ENCODE measurements at places on chromosomes 5 and 9.

DNA sequence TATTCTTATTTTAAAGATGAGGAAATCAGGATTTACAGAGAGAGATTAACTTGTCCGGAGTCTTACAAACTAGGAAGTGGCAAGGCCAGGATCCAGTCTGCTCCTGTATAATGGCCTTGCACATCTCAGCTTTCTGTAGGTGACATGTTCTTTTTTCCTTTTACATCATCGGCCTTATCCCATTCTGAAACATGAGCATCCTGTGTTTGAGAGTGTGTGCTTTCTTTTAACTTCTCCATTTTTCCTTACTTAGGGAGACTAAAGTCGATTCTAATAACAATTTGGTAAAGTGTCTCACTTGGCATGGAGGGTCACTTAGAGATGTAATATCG is 214.6 kb downstream of the CD180 start:
- DNase-seq, result no peak

GRCh38 chr9:136853596-136854112 is 1.5 kb downstream of the MAMDC4 start:
- DNase-seq, result no peak

DNA sequence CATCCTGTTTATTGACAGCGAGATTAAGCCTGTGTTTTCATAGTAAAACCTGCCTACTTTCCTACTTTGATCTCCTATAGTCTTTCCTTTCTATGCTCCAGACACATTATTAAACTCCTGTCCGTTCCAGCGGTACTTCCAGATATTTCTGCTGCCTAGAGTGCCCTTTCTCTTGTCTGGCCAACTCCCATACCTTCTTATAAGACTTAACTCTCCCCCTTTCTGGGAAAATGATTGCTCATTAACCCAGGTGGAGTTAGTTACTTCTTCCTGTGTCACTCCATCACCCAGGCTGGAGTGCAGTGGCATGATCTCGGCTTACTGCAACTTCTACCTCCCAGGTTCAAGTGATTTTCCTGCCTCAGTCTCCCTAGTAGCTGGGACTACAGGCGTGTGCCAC is 33.1 kb downstream of the KDM4C start:
- no peak for DNase-seq

- DNase-seq, result no peak
Observed at GRCh38 chr9:119366909-119367682, 2.1 kb downstream of the BRINP1 start.

DNA sequence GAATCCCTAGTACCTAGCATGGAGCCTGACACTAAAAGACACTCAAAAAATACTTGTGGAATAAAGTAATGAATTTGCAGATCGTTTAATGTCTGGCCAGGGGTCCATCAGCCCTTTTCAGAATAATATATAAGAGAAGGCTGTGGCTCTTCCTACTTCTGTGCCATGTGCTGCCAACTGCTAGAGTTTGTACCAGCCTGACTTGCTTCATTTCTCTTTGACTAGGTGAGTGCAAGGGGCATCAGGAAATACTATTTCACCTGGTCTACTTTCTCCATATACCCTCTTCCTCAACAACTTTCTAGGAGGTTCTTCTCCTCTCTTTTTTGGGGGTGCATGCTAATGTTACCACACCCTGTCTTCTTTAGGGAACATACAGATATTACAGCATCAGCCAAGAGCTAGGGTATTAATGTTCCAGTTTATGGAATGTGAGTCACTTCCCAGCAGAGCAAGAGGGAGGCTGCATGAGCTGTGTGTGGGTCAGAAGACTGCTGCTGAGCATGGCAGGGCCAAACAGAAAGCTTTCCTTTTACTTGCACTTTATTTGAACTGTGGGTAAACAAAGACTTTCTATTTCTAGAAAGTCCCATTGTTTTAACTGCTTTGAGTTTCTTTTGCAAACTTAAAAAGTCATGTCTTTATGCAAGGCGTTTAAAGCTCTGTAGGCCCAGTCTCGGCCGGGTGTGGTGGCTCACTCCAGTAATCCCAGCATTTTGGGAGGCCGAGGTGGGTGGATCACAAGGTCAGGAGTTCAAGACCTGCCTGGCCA is 158.9 kb downstream of the ADAMTSL1 start:
- peak; percentile 7 for DNase-seq

GRCh38 chr5:149496166-149496565 is 55.1 kb downstream of the CSNK1A1 start:
- no peak for DNase-seq

GRCh38 chr9:38091310-38092199 is 22.5 kb upstream of the SHB start:
- DNase-seq, result no peak

GRCh38 chr5:34611464-34612415 is 44.4 kb upstream of the RAI14 start:
- no peak for DNase-seq

- no peak for DNase-seq
Observed at GRCh38 chr5:18236386-18236785, 602.1 kb downstream of the TAF11L14 start.

GRCh38 chr5:142141463-142141862 is 32.9 kb downstream of the NDFIP1 start:
- DNase-seq, result no peak

DNA sequence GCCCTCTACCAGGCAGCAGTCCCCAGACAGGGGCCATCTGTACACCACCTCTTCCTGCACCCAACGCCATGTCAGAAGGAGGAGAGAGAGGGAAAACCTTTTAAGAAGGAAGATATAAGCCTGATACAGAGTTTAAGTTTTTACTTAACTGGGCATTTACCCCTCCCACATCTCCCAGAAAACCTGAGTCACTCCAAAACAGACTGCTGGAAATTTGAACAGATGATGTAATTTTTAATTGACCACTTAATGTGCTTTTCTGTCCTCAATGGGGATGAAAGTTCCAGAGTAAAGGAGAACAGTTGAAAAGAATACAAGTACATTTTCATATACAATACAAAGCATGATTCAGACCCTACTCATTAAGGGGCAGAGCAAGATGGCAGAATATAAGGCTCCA is 63.9 kb downstream of the TTC39B start:
- no peak for DNase-seq

DNA sequence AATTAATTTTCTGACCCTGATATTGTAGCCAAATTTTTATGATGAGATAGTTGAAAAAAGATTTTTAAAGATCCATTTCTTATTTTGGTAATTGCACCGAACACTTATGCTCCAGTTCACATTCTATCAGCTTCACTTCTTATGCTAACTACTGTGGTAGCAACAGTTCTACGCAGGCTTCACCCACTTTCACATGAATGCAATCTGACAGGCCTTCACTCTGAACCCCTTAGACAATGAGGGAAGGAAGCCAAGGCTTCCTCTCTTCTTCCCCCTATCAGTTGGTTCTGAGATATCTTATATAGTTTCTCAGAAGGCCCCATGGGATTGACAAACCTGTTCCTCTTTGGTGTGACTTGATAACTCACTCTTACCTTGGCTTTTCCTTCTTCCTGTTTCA is 185.8 kb downstream of the CETN3 start:
- DNase-seq, result no peak

- no peak for DNase-seq
Observed at GRCh38 chr5:180049185-180049548, 22.4 kb downstream of the RNF130 start.

DNA sequence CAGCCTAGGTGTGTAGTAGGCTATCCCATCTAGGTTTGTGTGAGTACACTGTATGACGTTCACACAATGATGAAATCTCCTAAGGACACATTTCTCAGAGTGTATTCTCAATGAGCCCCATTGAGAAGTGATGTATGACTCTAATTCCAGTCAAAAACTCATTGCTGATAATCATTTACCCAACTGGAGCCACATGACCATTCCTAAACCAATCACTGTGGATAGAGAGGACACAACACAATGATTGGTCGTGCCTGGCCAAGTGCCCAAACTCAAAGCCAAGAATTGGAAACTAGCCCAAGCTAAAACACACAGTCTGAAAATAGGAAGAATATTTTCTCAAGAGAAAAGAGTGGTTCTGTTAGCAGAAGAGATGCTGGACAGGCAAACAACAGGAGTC is 191.2 kb downstream of the ZNF462 start:
- DNase-seq, result no peak

- DNase-seq, result peak; percentile 64
Observed at GRCh38 chr5:138180183-138180782, 1.4 kb downstream of the KIF20A start.

GRCh38 chr9:97447001-97447400 is 35.1 kb downstream of the TDRD7 start:
- no peak for DNase-seq

GRCh38 chr5:140131967-140132409 is 6.3 kb downstream of the IGIP start:
- DNase-seq, result no peak

GRCh38 chr9:32706725-32707100 is 71.2 kb upstream of the TAF1L start:
- no peak for DNase-seq

- DNase-seq, result no peak
Observed at GRCh38 chr5:31807789-31808540, 169.0 kb downstream of the PDZD2 start.

DNA sequence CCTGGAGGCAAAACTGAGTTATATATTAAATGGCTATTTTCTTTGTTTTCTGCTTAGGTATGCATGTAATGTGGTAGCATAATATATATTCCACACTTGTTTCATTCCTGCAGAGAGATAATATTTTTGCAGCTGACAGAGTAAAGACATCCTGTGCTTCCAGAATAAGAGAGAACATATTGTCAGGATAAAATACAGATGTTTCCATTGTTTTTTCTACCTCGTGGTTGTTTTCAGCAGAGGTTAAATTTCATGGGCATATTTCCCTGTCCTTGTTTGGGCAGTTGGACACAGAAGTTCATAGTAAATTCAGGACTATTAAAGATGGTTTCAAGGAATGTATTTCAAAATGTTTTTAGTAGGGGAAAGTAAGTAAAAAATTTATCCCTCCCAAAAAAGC is 47.6 kb upstream of the MEGF10 start:
- no peak for DNase-seq

DNA sequence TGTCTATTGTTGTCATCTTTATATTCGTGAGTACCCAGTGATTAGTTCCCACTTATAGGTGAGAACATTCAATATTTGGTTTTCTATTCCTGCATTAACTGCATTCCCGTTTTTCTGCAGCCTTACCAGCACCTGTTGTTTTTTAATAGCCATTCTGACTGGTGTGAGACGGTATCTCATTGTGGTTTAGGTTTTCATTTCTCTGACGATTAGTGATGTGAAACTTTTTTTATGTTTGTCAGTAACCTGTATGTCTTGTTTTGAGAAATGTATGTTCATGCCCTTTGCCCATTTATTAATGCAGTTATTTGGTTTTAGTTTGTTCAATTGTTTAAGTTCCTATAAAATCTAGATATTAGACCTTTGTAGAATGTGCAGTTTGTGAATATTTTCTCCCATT is 546.0 kb upstream of the RORB start:
- no peak for DNase-seq

GRCh38 chr9:110605565-110605964 is 26.0 kb upstream of the SVEP1 start:
- DNase-seq, result no peak

DNA sequence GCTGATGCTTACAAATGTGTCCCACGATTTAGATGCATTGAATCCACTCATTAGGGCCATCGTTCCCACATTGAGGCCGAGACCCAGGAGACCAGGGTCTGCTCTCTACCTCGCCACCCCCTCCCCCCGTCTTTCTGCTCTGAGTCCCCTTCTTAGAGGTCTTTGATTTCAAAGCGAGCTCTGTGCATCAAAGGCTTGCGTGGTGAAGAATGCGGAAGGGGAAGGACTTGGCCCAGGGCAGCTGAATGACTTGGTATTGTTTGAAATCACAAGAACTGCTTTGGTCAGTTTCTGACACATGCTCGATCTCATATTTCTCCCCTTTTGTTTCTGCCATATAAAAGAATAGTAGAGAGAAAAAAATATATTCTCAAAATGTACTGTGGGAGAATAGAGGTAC is 78.3 kb upstream of the IRX1 start:
- DNase-seq, result no peak

DNA sequence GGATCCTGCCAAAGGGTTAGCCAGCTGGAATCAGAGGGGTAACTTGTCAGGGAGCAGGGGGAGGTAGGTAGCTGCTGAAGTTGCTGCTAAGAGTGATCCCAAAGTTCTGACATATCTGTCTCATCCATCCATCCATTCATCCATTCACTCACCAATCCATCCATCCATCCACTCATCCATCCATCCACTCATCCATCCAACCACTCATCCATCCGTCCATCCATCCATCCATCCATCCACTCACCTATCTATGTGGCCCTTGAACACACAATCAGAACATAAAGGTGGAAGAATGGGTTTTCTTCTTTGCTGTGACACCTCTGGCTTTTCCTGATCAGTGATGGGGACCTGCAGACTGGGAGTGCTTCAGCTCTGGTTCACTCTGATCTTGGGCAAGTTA is 3.0 kb upstream of the C5orf52 start:
- DNase-seq, result no peak

DNA sequence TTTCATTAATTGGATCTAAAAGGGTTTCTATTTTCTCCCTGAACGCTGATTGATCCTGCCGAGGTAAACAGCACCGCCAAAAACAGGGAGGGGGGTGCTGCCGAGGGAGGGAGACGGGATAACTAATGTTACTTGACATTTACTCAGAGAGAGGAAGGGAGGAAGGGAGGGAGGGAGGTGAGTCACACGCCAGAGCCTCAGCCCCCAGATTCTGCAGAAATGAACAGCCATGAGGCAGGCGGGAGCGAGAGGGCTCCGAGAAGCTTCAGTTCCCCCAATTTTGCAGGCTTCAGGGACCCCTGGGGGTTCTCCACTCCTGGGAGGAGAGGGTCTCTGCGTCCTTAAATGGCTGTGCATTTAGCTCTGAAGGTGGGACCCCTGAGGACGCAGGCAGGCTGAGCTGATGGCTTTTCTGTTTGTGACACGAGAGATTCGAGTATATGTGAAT is 59.1 kb upstream of the IER5L start:
- DNase-seq, result no peak
